ENCODE measurements at places on chromosomes 7 and 10. TPM values are rescaled to one million over a fixed set of nuclear protein-coding genes. Genes with fewer than 3 reads are reported as not detected.

The C10orf67 gene
- not detected for total RNA-seq

The PDE6C gene
- total RNA-seq: not detected

DNA sequence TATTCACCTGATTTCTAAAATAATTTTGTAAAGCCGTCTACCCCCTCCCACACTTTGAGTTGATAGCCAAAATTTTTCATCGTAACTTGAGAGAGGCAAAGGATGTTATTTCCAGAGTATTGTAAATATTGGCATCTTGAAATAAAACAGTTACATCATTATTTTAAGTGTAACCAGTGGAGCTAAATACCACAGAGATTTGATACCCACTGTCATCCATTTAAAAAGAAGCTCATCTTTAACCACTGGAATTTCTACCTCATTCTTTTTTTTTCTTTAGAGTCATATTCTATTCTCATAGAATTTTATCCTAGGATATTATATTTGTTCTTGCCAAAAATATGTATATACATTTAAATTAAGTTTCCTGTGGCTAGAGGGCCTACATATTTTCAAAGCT is 48.6 kb downstream of the CAMK1D start:
- DNase-seq: no peak

DNA sequence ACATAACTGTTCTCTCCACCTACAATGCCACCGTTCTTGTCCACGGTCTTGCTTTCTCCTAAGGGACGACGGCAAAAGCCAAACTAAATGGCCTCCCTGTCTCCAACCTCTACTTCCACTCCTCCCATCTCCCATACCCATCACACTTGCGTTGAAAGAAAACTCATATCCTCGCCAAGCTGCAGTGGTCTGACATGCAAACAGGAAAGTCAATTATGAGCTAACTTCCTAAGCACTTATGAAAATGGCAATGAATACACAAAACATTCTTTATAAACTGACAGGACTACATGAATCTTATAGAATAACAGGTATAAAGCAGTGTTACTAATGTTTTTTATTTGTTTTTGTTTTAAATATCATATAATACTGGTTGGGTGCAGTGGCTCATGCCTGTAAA is 46.4 kb downstream of the TYW1B start:
- DNase-seq: no peak

The SPDYE8 gene
- total RNA-seq: not detected

GRCh38 chr10:78203915-78204818 is 170.5 kb downstream of the RPS24 start:
- DNase-seq: no peak

The AGAP9 gene
- 21.0 TPM for total RNA-seq

GRCh38 chr7:11217848-11218565 is 244.3 kb downstream of the PHF14 start:
- no peak for DNase-seq

DNA sequence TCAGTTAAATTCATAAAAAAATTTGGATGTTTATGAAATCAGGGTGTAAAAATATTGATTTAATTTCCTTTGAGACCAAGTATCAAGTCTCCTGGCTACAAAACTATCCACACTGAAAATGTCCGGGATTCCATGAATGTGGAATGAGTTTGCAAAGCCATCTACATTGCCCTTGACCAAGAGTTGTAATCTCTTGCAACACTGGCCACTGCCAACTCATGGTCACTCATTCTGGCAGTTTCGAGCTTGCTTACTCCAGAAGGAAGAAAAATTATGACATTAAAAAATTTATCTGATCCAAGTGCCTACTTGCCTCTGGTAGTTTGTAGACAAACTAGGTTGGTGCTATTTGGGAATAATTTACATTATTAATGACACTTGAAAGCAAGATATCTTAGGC is 84.2 kb downstream of the NPY start:
- no peak for DNase-seq

DNA sequence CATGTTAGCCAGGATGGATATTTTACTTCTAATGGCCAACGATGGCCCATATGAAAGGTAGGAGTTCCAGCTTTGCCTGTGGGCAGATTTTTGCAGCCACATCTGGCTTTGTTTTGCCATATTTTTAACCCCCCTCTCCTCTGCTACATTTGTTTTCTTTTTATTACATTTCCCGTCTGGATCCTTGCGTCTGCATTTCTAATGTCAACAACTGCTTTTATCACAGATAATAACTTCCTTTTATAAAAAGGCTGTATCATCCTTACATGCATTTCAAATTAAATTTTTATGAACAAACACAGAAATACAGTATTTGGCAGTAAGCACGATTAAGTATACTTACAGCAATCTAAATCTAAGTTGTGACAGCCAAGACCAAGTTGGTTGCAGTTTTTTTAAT is 156.0 kb downstream of the BAMBI start:
- DNase-seq: no peak

- DNase-seq: no peak
These were observed 25.4 kb upstream of the PRXL2A start for GRCh38 chr10:80382989-80383388.

DNA sequence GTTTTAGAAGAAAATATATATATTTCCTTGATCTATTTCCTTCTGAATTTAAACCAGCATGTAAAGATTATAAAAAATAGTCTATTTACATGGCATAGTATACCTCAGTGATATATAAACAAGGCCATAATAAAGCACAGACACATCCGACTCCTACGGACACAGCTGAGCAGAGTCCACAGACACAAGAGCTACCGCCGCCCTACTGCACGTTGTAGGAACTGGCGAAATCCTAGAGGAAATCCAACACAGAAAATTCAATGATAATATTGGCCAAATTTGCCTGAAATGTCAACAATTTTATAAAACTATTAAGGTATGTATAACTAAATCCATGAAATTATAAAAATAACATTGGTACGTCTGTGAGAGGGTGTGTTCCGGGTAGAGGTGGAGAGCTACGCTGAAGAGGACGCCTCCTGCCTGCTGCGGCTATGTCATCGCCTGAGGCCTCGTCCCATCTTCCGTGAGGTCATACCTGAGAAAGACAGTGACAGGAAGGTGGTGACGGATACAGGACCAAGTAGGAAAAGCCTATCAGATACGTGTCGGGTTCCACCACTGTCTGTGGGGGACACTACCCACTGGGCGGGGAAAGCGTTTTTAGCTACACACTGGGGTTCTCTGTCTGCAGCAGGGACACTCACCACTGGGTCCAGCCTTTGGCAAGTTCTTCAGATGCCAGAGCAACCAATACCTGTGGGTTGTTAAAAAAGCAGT is 29.3 kb upstream of the NCAPG2 start:
- no peak for DNase-seq

DNA sequence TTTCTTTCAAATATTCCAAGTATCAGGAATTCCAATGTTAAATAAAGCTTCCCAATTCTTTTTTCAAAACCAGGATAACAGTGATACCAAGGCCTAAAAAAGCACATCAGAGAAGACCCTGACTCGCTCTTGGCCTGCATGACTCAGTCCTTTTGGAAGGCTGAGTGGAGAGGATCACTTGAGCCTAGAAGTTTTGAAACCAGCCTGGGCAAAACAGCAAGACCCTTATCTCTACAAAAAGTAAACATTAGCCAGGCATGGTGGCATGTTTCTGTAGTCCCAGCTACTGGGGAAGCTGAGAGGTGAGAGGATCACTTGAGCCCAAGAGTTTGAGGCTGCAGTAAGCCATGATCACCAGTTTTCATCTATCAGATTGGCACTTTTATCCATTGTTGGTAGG is 18.7 kb downstream of the NFE2L3 start:
- no peak for DNase-seq

GRCh38 chr7:75623390-75624133 is 115.2 kb downstream of the HIP1 start:
- no peak for DNase-seq

- no peak for DNase-seq
These were observed 131.5 kb upstream of the PFKP start for GRCh38 chr10:2935647-2936386.

DNA sequence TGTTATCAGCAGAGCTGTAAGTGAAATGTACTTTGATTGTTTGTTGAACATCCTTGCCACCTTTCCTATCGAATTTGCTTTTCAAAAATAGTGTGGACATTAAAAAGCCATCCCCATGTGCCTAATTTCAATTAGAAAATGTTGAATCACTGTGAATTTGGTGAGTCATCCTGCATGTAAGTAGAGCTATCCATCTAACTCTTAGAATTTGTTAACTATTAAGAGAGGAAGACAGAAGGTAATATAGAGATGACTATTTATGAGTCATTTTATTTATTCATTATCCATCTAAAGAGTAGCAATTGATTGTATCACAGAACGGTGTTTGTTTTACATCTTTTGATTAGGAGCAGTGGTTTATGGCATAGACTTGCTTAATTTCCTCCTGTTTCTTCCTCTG is 154.7 kb downstream of the MGMT start:
- no peak for DNase-seq

The CLRN3 gene
- total RNA-seq: 0.98 TPM

DNA sequence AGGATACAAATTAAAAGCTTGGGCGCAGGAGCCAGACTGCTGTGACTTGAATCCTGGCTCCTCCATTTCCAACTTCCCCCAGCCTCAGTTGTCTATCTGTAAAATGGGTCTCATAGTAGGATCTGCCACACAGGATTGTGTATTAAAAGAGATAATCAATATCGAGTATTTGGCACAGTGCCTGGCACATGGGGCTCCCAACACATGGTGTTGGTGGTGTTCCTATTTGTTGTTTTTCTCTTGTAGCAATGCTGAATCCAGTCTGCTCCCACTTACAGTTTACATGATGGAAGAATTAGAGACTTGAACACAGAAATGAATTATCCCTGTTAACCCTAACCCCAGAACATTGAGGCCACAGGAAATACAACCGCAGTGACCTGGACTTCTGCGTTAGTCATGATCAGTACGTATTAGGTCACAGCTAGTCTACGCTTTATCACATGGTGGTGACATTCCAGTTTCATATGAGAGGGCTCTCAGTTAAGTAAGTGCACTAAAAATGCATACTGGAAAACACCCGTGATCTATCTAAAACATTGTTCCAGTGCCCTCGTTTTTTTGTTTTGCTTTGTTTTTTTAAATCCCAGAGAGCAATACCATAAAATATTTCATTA is 169.5 kb upstream of the KLF14 start:
- DNase-seq: no peak

DNA sequence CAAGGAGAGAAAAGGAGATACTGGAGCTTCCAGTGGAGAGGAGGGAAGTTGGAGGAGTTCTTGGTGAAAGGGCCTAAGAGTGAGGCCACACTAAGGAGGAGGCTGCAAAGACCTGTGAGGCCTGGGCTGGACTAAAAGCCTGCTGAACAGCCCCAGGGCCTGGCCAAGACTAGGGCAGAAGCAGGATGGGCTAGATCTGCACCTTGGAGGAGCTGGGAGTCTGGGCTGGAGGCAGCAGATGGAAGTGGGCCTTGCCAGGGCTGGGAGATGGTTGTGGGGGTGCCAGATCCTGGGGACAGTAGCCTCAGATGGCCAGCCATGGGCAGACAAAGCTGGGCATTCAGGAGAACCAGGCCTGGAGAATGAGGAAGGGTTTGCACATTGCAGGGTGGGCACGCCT is 6.5 kb upstream of the PURB start:
- DNase-seq: no peak

- DNase-seq: no peak
These were observed 234.3 kb upstream of the TEX47 start for GRCh38 chr7:89029864-89030263.

- no peak for DNase-seq
These were observed 12.1 kb downstream of the ENTPD7 start for GRCh38 chr10:99671386-99671785.
